ENCODE measurements at places on chromosomes 5 and 9.

DNA sequence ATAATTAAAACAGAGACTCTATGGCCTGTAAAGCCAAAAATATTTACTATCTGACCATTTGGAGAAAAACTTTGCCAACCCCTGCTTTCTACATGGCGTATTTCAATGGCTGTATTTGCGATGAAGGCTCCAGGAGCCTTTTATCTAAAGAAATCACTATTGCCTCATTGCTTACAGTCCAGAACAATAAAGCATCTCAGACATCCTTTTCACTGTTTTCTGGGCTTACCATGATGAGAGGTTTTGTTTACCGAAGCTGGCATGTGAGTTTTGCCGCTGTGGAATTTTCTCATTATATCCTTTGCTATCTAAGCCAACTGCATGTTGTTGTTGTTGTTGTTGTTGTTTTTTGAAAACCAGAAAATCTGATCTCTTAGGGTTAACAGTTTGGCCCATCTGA is 13.9 kb downstream of the PALM2AKAP2 start:
- DNase-seq = no peak

DNA sequence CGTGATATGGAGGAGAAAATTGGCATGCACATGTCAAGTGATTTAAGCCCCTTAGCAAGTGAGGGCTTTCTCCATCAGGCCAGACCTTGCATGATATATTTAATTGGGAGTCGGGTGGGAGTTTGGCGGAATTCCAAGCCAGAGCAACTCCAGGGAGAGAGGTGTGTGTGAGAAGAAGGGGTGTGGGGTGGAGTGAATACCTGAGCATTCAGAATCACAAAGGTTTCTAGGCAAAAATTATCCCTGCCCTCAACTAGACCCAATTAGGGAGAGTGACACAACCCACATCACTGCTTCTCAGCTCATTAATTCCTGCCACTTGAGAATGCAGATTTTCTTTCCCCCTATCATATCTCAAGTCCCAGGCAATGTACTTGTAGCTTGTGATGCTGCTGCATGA is 279.7 kb upstream of the TUT7 start:
- no peak for DNase-seq

DNA sequence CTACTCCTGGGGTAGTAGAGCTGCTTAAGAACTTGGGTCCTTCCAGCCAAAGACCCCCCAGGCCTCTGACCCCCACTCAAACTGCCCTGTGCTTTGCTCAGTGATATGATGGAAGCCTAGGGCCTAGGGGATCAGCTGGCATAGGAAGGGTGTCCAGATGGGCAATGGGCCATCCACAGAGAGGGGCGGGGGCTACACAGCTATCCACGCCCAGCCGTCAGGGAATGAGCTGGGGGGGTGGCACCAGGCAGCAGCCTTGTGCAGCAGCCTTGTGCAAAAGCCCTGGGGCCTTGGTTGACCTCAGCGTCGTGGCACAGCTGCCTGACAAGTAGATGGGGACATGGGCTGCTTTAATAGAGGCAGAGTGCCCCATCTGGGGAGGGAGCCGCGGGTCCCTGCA is 43.2 kb downstream of the DAB2IP start:
- no peak for DNase-seq

DNA sequence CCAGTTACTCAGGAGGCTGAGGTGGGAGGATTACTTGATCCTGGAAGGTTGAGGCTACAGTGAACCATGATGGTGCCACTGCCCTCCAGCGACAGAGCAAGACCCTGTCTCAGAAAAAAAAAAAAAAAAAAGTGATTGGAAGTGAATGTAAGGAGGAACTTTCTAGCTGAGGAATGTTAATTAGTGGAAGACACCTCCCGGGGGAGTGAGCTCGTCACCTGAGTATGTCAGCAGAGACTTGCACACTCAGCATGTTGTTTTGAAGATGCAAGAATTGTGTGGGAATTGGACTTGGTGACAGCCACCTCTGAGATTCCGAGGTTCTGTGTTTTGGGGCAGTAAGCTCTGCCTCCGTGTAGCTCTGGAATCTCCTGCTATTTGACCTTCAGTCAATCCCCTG is 3.6 kb downstream of the SYNPO start:
- no peak for DNase-seq

Data from Kasumi-1 (cell line).